ENCODE measurements at places on chromosomes 4 and X.

DNA sequence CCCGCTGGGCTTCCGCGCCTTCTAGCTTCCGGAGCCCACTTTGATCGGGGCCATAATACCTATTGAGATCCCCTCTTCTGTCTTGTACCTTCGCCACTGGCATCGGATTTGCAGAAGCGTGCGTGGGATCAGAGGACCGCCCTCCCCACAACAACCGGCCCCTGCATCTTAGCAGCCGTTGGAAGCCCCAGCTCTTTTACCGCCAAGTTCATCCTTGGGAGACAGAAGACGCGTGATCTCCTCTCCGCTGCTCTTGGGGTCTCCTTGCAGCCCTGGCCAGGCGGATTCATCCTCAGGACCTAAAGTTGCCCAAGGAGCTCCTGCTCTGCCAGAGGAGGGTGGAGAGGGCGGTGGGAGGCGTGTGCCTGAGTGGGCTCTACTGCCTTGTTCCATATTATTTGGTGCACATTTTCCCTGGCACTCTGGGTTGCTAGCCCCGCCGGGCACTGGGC, 1.6 kb downstream of the SLIT2 start:
- DNase-seq, result no peak

- no peak for DNase-seq
Observed at GRCh38 chr4:129092631-129093190, 628 bp downstream of the SCLT1 start.

DNA sequence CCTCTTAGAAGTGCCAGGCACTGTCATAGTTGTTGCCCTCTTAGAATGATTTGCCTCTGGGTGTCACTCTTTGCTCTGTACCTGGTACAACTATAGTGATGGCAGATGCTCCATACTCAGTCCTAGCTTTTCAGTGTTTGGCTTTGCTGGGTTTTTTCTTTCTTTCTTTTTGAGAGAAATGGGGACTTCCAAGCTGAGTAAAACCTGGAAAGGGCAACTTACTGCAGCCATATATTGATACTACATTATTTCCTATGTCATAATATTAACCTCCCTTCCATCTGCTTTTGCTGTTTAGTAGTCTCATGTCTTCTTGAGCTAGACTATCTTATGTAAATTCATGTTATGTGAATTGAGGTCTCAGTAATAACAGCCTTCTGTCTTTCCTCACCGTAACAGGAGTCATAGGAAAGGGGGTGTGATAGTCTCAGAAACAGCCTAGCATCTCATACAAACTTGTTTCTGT, 49.0 kb downstream of the NIPAL1 start:
- DNase-seq, result no peak

DNA sequence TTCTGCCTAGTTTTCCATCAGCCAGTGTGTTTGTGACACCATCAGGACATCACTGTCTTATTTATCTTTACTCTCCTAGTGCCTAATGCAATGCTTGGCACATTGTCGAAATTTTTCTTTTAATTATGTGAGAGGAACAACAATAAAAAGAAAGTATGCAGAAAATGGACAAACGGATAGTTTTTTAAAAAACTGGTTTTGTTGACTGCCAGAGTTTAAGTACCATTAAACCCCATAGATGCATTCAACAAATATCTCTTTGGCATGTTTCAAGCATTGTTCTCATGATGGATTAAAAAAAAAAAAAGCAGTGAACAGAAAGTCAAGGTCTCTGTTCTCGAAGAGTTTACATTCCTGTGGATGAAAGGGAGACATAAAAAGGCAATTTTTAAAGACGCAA, 398.4 kb downstream of the PPP3CA start:
- no peak for DNase-seq

- DNase-seq, result no peak
Observed at GRCh38 chrX:71269801-71270395, 13.5 kb upstream of the NONO start.

- DNase-seq, result no peak
Observed at GRCh38 chrX:45323387-45323786, 122.7 kb upstream of the DIPK2B start.

- DNase-seq, result no peak
Observed at GRCh38 chr4:115454228-115454627, 340.8 kb upstream of the NDST4 start.

GRCh38 chr4:31370866-31371465, 650.8 kb downstream of the PCDH7 start:
- DNase-seq, result no peak

- DNase-seq, result no peak
Observed at GRCh38 chrX:18579495-18579894, 92.4 kb downstream of the RS1 start.

DNA sequence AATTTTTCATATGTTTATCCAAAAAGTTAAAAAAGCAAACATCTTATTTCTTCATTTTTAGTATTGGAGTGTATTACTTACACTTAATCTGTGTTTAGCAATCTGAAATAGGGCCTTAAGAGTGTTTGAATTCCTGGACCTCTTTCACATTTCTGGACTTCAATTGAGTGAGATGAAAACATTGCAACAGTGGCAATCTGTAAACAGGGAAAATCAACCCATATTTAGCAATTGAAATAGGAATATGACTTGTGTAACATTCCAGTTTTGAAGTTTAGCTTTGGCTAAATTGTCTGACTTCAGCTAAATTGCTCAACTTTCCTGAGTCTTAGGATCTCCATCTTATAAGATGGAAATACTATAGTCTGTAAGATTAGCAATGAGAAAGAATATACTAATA, 34.6 kb upstream of the FHL1 start:
- no peak for DNase-seq

GRCh38 chrX:43836435-43837184, 45.6 kb downstream of the MAOB start:
- DNase-seq, result no peak

DNA sequence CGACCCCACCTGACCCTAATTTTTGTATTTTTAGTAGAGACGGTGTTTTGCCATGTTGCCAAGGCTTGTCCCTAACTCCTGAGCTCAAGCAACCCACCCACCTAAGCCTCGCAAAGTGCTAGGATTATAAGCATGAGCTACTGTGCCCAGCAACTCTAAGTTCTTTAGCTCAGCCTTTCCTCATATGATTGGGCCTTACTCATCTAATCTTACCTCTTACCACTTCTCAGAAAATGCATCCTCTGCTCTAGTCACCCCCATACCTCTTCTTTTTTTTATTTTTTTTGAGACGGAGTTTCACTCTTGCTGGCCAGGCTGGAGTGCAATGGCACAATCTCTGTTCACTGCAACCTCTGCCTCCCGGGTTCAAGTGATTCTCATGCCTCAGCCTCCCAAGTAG, 35.6 kb upstream of the UGDH start:
- no peak for DNase-seq

- no peak for DNase-seq
Observed at GRCh38 chr4:186724864-186725468, 1.3 kb upstream of the FAT1 start.

GRCh38 chr4:155008389-155008788, 200.0 kb upstream of the NPY2R start:
- DNase-seq, result no peak

DNA sequence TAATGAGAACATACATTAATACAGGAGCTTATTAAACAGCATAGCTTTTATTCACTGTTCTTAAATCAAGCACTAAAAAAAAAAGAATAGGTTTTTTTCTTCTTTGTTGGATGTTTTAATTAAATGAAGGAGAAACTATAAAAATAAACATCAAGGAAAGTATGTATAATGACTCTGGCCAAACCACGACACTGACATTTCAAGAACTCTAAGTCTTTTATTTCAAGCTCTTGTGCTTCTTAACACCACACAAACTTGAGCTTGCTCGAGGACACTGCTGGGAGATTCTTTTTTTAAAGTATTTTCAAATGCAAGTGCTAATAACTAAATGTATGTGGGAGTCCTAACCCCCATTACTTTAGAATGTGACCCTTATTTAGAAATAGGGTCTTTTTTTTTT, 204.9 kb upstream of the PPARGC1A start:
- no peak for DNase-seq

- no peak for DNase-seq
Observed at GRCh38 chrX:721354-721753, 90.8 kb downstream of the SHOX start.

- no peak for DNase-seq
Observed at GRCh38 chr4:5656415-5656814, 51.9 kb downstream of the EVC2 start.

GRCh38 chr4:56200275-56200674, 187.0 kb downstream of the AASDH start:
- DNase-seq, result no peak

DNA sequence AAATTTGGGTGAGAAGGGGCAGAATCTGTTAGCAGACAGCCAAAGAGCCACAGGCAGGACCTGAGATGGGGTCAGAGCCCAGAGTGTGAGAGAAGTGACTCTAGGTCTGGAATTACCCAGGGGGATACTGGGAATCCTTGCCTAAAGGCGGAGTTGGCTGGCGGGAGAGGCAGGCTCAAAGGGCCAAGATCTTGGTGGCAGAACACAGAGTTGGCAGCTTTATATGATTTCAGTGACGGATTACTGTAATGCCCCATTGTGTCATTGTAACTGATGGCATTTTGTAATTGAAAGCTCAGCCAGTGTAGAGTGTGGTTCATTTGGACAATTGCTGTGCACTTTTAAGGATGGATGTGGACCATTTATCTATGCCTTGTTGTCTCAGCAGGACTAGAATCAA, 77.3 kb downstream of the SMIM20 start:
- DNase-seq, result no peak

DNA sequence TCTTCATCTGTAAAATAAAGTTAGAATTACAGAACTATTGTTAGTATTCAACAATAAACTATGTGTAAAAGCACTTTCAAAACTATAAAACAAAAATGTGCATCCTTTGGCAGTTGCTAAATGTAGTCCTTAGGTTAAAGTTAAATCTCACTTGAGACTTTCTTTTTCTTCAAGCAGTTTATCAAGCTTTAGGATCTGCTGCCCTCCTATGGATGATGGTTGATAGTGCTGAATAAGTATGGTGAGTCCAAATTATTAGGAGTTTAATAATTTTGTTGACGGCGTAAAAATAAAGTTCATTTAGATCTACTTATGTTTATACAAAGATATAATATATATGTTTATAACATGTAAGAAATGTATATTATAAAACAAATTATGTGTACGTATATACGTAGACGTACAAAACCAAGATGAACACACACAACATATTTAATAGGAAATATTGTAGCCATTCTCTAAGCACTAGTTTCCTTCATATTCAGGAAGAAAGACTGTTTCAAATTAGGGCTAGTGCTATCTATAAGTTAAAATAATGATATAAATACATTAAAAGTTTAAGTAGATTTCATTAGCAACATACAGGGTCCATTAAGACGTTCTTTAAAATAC, 22.3 kb downstream of the UGT2A2 start:
- no peak for DNase-seq

DNA sequence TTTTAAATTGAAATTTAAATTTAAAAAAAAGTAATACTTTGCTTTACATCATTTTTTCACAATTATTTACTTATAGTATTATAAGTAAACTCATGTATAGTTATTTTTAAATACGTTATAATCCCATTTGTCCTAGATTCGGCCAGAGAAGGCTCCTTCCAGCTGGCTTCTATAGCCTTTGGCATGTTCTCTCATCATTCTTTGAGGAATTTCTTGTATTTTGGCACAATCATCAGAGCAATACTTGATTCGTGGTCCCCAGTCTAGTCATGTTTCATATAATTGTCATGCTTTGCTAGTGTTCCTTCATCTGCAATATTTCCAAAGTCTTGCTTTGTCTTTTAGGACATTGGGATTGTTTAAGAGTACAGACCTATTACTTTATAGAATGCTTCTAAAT, 1037.9 kb upstream of the AGA start:
- DNase-seq, result no peak

DNA sequence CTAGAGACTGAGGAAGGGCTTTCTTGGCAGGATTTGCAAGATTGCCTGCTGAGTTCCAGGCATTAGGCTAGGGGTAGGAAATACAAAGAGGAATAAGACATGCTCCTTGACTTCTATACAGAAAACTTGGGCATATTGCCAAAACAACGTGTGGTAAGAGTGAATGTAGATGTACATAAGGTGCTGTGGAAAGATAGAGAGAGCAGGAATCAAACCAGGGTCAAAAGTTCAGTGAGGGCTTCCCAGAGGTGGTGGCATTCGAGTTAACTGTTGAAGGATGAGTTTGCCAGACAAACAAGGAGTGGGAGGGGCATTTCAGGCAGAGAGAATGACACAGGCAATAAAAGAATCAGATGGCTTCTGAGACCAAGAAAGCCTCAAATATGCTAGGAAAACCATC, 187.9 kb downstream of the KDR start:
- no peak for DNase-seq

- no peak for DNase-seq
Observed at GRCh38 chrX:39877905-39878304, 219.9 kb downstream of the BCOR start.

DNA sequence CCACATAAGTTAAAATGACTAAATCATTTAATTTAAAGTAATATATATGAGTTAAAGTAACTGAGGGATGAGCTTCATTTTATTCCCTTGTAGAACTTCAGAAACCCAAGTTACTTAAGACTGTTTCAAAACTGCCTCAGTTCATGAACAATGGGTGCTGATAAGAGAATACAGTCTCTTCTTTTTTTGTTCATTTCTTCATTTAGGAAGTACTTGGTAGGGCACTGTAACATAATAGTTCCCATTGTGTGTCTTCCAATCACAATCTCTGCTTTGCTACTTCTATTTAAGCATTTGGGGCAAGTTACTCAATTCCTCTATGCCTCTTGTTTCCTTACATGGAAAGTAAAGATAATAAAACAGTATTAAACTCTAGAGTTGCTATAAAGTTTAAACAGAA, 50.4 kb downstream of the HHIP start:
- no peak for DNase-seq

- DNase-seq, result no peak
Observed at GRCh38 chr4:3037957-3038461, 36.3 kb downstream of the HTT-AS start.

GRCh38 chr4:47238667-47239066, 207.3 kb downstream of the GABRB1 start:
- DNase-seq, result no peak

GRCh38 chrX:20715176-20715575, 448.5 kb upstream of the RPS6KA3 start:
- peak; percentile 5 for DNase-seq

GRCh38 chrX:28854637-28855036, 267.4 kb downstream of the IL1RAPL1 start:
- no peak for DNase-seq

- no peak for DNase-seq
Observed at GRCh38 chr4:7752649-7753048, 187.0 kb downstream of the AFAP1 start.

- no peak for DNase-seq
Observed at GRCh38 chr4:145130788-145131399, 32.8 kb downstream of the ABCE1 start.

GRCh38 chrX:37553476-37553875, 18.0 kb upstream of the LANCL3 start:
- DNase-seq, result no peak

GRCh38 chrX:119690921-119691716, 1.8 kb downstream of the SEPTIN6 start:
- no peak for DNase-seq

GRCh38 chrX:24468245-24468644, 3.2 kb downstream of the PDK3 start:
- no peak for DNase-seq

- DNase-seq, result no peak
Observed at GRCh38 chrX:15702488-15703371, 35.3 kb upstream of the CA5B start.

All from NCI-H187 treated with DMSO at 0.1 percent for 48 hours (cell line).